ENCODE measurements at places on chromosomes 13 and 19.
A peak's percentile ranks its signal among the peaks of the same experiment; 100 is the strongest.

DNA sequence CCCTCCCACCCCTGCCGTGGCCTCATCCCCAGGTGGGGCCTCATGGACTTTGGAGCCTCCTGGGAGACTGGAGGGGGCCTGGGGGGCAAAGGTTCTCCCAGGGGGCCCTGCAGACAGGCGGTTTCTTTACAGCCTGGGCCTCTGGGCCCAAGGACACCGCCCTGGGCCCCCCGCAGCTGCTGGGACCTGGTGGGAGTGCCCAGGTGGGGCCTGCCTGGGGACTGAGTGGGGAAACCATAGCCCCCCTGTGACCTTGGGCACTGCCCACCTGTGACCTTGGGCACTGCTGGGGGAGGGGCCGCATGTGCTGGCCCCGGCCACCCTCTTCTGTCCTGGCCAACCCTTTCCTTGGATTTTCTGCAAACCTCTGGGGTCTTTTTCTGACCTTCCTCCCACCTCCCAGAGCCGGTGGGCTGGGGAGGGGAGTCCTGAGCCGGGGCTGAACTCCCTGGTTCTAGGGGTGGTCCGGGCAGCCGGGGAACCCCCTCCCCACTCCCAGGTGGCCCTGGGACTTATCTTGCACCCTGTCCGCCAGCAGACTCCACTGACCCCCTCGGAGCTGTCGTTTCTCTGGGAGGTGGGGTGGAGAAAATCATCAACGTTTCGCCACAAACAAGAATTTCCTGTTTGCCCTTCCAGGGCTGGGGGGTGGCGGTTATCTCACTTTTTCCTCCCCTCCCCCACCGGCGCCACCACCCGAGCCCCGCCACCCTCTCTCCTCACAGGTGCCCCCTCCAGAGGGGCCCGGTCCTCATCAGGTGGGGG, 27.0 kb downstream of the ARID3A start:
- DNase-seq: no peak

- DNase-seq: no peak
These were observed 537.4 kb downstream of the SLITRK6 start for GRCh38 chr13:85261757-85262346.

DNA sequence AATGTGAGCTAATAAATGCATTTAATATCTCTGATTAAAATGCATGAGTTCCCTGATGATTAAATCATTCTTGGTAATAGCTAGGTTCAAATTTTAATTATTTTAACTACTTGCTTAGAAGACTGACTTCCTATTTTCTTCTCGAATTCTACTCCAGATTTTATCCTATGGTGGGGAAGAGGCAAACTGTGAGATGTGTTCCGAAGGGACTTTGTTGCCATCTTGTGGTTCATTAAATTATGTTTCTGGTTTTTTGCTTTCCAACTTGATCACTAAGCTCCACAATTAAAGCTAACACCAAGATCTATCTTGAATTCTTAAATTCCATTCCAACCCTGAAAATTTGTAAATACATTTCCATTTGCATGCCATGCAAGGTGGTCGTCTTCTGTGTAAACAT, 538.4 kb upstream of the PCDH20 start:
- no peak for DNase-seq

GRCh38 chr13:31772231-31772630, 32.9 kb downstream of the RXFP2 start:
- no peak for DNase-seq

GRCh38 chr13:104750377-104750776, 1684.2 kb upstream of the SLC10A2 start:
- DNase-seq: no peak

DNA sequence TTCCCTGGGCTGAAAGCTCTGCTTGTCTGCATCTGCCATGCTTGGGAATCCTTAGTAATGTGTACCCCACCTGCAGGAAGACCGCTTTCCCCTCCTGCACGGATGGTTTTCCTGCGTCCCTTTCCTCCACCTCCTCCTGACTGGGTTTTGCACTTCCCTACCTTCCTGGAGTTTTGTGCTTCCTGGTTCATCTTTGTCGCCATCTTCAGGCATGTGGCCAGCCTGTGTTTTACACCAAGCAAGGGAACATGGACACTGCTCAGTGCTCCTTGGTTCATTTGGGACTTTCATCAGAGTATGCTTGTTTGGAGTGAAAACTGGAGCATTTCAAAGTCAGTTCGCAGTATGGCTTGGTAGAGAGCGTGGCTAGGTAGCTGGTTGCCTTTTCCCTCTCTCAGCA, 30.7 kb downstream of the ERICH6B start:
- no peak for DNase-seq

DNA sequence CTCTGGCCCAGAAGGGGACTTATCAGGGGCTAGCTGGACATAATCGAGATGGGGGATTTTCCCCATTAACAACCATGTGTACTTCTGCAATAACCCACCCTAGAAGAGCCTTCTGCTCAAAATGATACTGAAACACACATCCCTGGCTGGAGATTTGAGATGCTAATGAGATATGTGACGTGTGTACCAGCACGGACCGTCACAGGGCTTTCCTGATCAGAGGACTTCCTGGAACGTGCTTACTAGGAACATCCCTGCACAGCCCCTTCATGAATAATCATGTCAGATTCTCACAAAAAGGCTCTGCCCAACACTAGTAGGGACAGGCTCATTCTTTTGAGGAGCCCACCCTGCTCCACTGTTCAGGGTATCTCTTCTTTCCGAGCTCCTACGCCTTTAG, 6.5 kb upstream of the ERVV-1 start:
- no peak for DNase-seq

DNA sequence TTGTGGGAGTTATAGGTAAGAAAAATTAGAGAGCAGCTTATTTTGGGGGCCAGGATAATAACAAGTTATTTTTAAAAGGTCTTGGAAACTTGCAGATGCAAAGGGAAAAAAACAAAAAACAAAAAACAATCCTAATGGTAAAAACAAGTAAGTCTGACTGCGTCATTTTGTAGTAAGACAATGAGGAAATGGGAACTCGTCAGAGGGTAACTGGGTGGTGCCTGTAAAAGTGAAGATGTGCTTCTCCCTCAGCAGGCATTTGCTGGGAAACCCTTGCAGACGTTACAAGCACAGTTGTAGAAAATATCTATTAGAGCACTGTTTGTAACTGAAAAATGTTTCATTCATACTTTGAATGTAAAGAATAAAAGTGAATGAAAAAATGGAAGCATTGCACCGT, 2.2 kb upstream of the TNFSF13B start:
- no peak for DNase-seq

DNA sequence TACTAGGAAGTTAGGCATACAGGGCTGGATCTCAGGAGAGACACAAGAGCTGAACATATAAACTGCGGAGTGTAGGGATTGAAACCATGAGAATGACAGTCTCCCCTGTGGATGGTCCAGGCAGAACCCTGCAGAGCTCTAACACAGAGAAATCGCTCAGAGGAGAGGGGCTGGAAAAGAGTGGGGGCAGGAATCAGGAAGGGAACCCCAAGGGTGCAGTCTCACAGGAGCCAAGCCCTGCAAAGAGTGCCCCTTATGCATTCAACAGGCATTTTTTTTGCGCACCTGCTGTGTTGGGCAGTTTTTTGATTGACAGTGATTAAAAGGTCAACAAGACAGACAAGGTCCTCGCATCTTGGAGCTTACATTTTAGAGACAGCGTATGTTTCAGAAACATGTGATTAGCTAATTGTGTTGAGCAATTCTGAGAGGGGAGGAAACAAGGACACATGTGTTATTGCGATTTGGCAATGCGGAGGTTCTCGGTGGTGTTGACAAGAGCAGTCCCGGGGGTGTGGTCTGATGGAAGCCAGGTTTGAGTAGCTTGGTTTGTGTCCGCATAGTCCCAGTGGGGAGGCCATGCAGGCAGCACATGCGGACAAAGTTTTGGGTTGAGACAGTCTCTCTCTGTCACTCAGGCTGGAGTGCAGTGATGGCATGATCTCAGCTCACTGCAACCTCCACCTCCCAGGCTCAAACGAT, 182.6 kb upstream of the IRS2 start:
- DNase-seq: peak; percentile 25

DNA sequence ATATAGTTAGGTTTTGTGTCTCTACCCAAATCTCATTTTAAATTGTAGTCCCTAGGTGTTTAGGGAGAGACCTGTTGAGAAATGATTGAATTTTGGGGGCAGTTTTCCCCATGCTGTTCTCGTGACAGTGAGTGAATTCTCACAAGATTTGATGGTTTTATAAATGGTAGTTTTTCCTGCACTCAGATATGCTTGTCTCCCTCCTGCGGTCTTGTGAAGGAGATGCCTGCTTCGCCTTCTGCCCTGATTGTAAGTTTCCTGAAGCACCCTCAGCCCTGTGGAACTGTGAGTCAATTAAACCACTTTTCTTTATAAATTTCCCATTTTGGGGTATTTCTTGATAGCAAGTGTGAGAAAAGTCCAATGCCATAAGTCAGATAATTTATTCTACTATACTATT, 1977.5 kb upstream of the PCDH20 start:
- DNase-seq: no peak

GRCh38 chr13:44197791-44198770, 175.5 kb upstream of the SERP2 start:
- no peak for DNase-seq

Data from AG20443 (cell line).